ENCODE measurements at places on chromosomes 16 and 17.

GRCh38 chr16:7344830-7345780 lies 12.5 kb downstream of the RBFOX1 start:
- DNase-seq: no peak

DNA sequence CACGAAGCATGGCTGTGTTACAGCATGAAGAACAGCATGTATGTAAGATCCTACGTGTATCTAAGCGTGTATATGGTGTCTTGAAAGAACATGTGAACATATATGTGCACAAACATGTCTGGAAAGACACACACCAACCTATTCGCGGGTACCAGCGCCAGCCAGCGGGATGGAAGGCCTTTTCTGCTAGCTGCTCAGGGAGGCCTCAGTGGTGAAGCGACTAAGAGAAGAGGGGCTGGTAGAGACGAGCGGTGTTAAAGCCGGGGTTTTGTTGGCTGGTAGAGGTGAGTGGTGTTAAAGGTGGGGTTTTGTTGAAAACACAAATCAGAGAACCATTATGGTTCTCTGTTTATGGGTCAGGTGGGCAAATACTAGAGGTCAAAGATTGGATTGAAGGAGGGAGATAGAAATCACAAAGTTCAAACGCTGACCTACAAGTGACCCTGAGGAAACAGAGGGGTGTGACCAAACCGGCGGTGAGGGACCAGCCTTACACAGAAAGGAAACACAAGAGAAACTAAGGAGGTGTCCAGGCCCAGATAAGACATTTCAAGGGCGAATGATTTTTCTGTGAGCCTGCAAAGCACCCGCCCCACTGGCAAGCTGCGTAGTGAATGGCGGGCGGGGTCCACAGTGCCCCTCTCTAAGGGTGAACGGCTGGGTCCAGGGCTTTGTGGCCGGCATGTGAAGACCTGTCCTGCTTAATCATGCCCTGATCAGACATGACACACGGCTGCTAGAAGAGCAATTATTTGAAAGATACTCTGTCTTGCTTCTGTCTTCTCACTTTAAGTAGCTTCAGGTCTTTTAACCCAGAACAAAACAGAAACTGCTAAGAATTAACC lies 8.1 kb downstream of the ZCCHC14 start:
- no peak for DNase-seq

DNA sequence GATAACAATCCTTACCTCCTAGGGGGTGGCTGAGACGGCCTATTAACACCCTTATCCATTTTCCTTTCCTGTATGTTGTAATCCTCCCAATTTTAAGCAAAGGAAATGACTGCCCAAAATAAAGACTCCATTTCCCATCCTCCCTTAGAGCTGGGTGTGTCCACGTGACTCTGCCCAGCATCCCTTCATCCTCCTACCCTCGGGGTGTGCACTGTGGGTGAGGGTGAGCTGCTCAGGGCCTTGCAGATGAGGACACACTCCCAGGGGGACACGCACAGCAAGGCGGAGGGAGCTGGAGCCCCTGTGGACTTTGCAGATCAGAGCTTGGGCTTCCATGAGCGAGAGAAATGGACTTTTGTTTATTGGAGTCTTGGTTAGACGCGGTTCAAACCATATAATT lies 186.8 kb downstream of the IRF8 start:
- DNase-seq: no peak

DNA sequence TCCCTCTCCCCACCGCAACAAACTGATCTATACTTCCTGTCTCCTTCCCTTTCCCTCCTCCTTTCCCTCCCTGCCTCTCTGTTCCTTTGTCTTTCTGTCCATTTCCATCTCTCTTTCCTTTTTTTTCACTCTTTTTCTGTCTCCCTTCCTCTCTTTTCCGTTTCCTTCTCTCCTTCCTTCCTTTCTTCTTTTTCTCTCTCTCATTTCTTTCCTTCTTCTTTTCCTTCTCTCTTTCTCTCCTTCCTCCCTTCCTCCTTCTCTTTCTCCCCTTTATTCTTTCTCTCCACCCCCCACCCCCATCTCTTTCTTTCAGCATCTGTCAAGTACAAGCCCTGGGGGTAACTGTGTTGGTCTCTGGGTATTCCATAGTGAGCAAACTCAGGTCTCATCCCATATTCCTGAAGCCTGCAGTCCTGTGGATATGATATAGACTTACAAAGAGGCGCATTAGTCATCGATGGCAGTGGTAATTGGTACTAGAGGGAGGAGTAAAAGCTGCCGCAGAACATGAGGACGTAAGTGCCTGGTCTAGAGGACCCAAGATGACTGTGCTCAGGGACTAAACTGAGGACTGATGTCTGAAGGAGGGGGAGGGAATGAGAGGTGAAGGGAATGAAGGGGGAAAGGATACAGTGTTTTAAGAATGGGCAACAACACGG lies 50.4 kb downstream of the VAT1L start:
- no peak for DNase-seq

GRCh38 chr16:81723098-81723723 lies 55.9 kb upstream of the PLCG2 start:
- peak; percentile 84 for DNase-seq

DNA sequence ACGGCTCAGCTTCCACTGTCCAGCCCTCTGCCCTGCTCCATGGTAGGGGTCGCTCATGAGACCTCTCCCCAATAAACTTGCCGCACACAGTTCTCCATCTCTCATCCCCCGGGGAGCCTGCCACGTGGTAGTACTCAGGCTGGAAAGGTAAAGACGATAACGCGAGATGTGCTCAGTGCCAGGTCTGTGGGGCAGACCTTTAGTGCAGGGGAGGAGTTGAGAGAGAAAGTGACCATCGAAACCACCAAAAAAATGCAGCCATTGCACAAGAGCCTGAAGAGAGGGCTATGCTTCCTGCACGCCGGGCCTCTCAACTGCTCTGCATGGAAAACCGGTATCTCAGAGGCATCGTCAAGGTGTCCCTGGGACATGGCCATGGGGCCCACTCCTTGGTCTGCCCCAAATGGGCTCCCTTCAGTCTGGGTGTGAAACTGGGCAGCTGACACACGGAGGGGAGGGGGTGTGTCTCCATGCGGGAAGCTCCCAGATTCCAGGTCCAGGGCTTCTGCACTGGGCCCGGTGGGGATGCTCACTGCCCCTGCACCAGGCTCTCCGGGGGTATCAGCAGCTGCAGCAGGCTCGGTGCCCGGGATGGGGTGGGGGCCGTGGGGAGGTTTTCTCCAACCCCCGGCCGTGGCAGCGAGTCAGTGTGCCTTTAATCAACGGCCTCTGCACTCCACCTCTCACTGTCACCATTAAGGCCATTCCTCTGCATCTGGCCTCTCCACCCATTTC lies 4.7 kb upstream of the AANAT start:
- no peak for DNase-seq

GRCh38 chr16:12546918-12547607 lies 256.6 kb downstream of the CPPED1 start:
- DNase-seq: no peak

DNA sequence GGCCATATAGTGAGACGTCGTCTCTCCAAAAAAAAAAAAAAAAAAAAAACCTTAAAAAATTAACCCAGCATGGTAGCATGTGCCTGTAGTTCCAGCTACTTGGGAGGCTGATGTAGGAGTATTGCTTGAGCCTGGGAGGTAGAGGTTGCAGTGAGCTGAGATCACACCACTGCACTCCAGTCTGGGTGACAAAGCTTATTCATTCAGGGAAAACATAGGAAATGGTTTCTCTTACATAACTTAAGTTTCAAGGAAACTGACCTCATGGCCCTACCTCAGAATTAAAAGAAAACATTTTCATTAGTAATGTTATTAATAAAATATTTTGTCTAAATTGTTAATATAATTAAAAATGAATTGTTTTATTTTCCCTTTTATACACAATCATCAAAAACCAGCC lies 31.4 kb downstream of the COG1 start:
- DNase-seq: no peak

All from H4 (cell line).